A673 (cell line): ENCODE measurements at places on chromosomes 6 and 20. TPM values are rescaled to one million over a fixed set of nuclear protein-coding genes. Genes with fewer than 3 reads are reported as not detected.

- peaks cover 19% of the 10 kb centered on the region for H3K4me1 ChIP-seq
- peak overlapping the region; percentile 95 for H3K27ac ChIP-seq
- H3K27me3 ChIP-seq, result no peaks in the 10 kb centered on the region
- peak overlapping the region; percentile 83 for H3K4me3 ChIP-seq
These were observed 37.4 kb downstream of the GNAS start for GRCh38 chr20:58889798-58890517.

- peak overlapping the region; percentile 97 for H3K27ac ChIP-seq
- H3K4me1 ChIP-seq, result peaks cover 59% of the 10 kb centered on the region
- no peaks in the 10 kb centered on the region for H3K36me3 ChIP-seq
- H3K27me3 ChIP-seq, result no peaks in the 10 kb centered on the region
- H3K4me3 ChIP-seq, result no peak overlapping the region
These were observed 262.7 kb downstream of the CD83 start for GRCh38 chr6:14380086-14380820.

DNA sequence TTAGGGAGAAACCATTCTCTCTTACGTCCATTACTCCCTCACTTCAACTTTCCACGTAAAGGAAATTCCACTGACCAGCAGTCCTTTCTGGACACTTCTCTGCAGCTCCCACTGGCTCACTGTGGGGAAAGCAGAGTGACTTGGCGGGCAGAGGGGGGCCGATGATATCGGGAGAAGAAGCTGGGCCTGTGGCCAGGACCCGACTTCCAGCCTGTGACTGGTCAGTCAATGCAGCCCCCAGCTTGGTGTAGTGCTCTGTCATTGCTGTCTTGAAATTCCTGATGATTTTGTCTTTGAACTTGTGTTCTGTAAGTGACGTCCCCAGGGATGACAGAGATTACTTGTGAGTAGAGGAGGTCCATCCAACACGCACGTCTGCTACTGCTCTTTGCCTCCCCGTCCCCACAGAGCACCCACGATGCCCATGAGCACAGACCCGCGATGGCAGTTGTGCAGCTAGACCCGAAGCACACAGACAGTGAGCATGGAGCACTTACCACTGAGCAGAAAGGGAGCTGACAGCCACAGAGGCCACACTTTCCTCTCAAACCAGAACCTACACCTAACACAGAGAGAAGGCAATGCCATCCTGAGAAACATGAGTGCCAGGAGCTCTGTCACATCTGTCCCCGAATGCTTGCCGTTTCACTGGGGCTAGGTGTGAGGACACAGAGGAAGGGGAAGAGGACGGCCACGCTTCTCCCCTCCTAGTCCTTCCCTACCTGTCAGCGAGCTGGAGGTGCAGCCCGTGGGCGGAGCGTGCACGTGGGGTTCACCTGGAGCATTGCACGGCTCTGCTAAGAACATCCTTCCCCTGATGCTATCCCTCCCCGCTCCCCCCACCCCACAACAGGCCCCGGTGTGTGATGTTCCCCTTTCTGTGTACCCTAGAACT is 25.7 kb downstream of the DACT2 start:
- H3K27ac ChIP-seq, result no peak overlapping the region
- H3K36me3 ChIP-seq, result no peaks in the 10 kb centered on the region
- no peaks in the 10 kb centered on the region for H3K27me3 ChIP-seq
- no peak overlapping the region for H3K4me3 ChIP-seq
- H3K4me1 ChIP-seq, result peaks cover 7% of the 10 kb centered on the region
- DNase-seq, result no peak

The DEF6 gene
- 0.37 and 0.44 TPM in 2 replicates for total RNA-seq

- H3K4me3 ChIP-seq, result no peak overlapping the region
- H3K27ac ChIP-seq, result peak overlapping the region; percentile 69
- DNase-seq, result peak; percentile 92
- H3K36me3 ChIP-seq, result no peaks in the 10 kb centered on the region
- peaks cover 61% of the 10 kb centered on the region for H3K4me1 ChIP-seq
These were observed 462.5 kb upstream of the BTBD3 start for GRCh38 chr20:11454966-11455799.
